ENCODE measurements at places on chromosomes 1 and 21. TPM values are rescaled to one million over a fixed set of nuclear protein-coding genes. Genes with fewer than 3 reads are reported as not detected.

Gene DISC1
- 3.6 TPM for total RNA-seq

Gene GNAT2
- total RNA-seq = not detected

Gene S100A7
- total RNA-seq = not detected

Gene KISS1
- 10.6 TPM for total RNA-seq

Gene S100A9
- total RNA-seq = not detected

Gene SLC1A7
- 0.21 TPM for total RNA-seq

Gene TFF3
- total RNA-seq = 3.1 TPM

Gene C1orf87
- total RNA-seq = 0.36 TPM

Gene VWA5B1
- not detected for total RNA-seq

Gene FMO1
- 0.08 TPM for total RNA-seq

Gene CBS
- 15.8 TPM for total RNA-seq

Gene TMEM234
- total RNA-seq = 10.1 TPM

Gene AKR7A3
- total RNA-seq = 0.19 TPM

Gene EDEM3
- 51.9 TPM for total RNA-seq

Gene SLC35F3
- not detected for total RNA-seq

Gene SYNC
- 152 TPM for total RNA-seq

Gene TRABD2B
- not detected for total RNA-seq

Gene SHE
- not detected for total RNA-seq
